ENCODE measurements at places on chromosomes 12 and 14. TPM values are rescaled to one million over a fixed set of nuclear protein-coding genes. Genes with fewer than 3 reads are reported as not detected.

FAM186B gene
- 0.39 TPM for total RNA-seq

ETFBKMT gene
- 6.4 TPM for total RNA-seq

GCH1 gene
- 6.9 TPM for total RNA-seq

AHNAK2 gene
- total RNA-seq = 152 TPM
